Regular cardiac myocyte (primary cell): ENCODE measurements at places on chromosomes 2 and 18. TPM values are rescaled to one million over a fixed set of nuclear protein-coding genes. Genes with fewer than 3 reads are reported as not detected.

Gene TMEM182
- total RNA-seq: 3.3 and 4.2 TPM in 2 replicates

Gene EVX2
- total RNA-seq: not detected in 2 replicates

Gene TANK
- total RNA-seq: 69.6 and 82.6 TPM in 2 replicates

Gene TWIST2
- total RNA-seq: 13.4 and 19.4 TPM in 2 replicates

Gene COL5A2
- 391 and 929 TPM in 2 replicates for total RNA-seq

Gene UBXN4
- total RNA-seq: 54.7 and 62.5 TPM in 2 replicates

Gene FEV
- total RNA-seq: not detected in 2 replicates

Gene DCAF17
- 20.3 and 32.4 TPM in 2 replicates for total RNA-seq

Gene DOK6
- total RNA-seq: 0.77 and 3.7 TPM in 2 replicates

Gene GPAT2
- 7.6 and 37.0 TPM in 2 replicates for total RNA-seq

Gene GREB1L
- 0.56 and 0.96 TPM in 2 replicates for total RNA-seq

Gene SIX3
- total RNA-seq: not detected in 2 replicates

Gene EPG5
- total RNA-seq: 58.5 and 67.4 TPM in 2 replicates

Gene DCC
- under 0.01 and 0.19 TPM in 2 replicates for total RNA-seq
